Breast epithelium (tissue), 4 donors: ENCODE measurements at places on chromosomes 7 and 10. TPM values are rescaled to one million over a fixed set of nuclear protein-coding genes. Genes with fewer than 3 reads are reported as not detected.

- no peak for DNase-seq
Measured at GRCh38 chr10:30935078-30935477, 96.6 kb downstream of the ZNF438 start.

The KLLN gene
- 0.44 TPM for total RNA-seq

GRCh38 chr7:36096460-36097095 is 56.5 kb upstream of the EEPD1 start:
- no peak for DNase-seq

The RAB19 gene
- 4.2 TPM for total RNA-seq

GRCh38 chr7:584122-584465 is 64.4 kb upstream of the PDGFA start:
- DNase-seq: no peak

GRCh38 chr10:113922787-113923570 is 68.5 kb downstream of the NHLRC2 start:
- DNase-seq: no peak

The INA gene
- total RNA-seq: not detected

DNA sequence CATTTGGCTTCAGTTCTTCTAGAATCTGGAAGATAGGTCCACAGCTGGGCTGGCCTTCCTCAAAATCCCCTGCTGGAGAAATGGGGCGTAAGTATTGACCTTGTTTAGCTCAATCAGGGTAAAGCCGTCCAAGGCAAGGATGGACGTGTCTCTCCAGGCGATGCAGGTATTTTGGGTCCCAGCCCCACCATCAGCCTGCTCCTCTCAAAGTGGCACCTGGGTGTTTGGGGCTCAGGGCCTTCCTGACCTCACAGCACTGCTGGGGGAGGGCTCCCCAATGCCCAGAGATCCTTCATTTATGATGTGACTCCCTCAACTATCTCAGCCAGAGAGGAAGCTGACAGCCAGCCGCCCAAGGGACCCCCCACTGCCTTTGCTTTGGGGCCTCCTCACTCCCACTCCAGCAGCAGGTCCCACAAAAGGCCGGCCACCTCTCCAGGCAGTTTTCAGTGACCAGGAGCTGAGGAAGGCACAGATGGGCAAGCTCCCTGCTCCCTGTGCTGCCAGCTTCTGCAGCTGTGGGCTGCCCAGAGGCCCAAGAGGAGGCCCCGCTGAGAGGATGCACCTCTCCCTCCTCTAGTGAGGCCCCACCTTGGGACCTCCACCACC is 140.0 kb upstream of the TCERG1L start:
- no peak for DNase-seq

The ADCY1 gene
- 2.5 TPM for total RNA-seq

DNA sequence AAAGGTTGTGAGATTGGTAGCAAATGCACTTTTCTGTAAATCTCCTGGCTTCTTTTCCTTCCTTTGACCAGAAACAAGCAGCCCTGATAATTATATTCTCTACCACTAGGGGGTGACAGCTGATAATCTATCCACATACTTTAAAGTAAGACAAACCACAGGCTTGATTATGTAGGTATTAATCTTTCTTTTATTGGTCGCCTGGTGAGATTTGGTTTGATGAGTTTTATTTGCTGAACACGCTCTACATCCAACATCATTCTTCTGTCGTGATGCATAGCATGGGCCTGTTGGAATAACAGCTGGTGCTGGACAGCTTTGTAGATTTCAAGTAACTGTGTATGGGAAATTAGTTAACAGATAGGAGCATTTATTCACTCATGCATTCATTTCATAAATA is 63.5 kb downstream of the ZNF365 start:
- DNase-seq: no peak

The OR2A1 gene
- 0.32 TPM for total RNA-seq

The PIK3AP1 gene
- total RNA-seq: 26.9 TPM

The SPDYE16 gene
- not detected for total RNA-seq

DNA sequence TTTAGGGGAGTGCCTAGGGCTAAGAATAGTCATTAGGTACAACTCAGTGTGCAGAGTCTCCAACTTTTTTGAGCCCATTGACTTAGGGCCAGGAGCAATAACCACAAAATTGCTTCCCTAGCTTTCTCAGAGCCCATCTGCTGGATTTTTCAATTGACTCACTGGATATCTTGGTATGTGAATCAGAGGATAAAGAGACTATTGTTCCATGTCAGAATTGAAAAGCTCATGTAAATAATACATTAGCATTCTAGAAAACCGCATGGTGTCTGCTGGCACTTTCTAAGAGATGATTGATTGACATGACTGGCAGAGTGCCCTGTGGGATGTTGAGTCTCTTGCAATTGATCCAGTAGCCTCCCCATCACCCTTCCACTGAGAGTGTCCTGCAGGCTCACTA is 246.2 kb downstream of the CCDC7 start:
- no peak for DNase-seq

The PNLIPRP3 gene
- 2.4 TPM for total RNA-seq
